ENCODE measurements at places on chromosomes 5 and 9.
A peak's percentile ranks its signal among the peaks of the same experiment; 100 is the strongest.

- no peak for DNase-seq
Measured at GRCh38 chr5:180329606-180330269, 23.4 kb downstream of the GFPT2 start.

- DNase-seq = no peak
Measured at GRCh38 chr5:169088028-169088725, 212.8 kb downstream of the SLIT3 start.

DNA sequence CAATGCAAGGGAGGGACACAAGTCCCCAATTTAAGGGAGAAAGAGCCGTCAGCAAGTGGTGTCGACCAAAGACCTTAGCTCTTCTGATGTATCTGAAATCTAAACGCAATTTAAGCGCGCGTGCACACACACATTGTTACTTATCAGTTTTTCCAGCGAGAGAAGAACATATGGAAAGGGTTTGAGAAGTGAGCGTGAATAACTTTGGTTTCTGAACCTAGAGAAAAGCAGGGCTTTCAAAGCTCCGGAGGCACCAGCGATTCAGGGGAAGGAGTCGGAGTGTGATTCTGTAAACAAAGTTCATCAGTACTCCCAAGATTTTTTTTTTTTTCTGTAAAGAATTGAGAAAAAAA, 191.8 kb downstream of the MEF2C start:
- DNase-seq = no peak

DNA sequence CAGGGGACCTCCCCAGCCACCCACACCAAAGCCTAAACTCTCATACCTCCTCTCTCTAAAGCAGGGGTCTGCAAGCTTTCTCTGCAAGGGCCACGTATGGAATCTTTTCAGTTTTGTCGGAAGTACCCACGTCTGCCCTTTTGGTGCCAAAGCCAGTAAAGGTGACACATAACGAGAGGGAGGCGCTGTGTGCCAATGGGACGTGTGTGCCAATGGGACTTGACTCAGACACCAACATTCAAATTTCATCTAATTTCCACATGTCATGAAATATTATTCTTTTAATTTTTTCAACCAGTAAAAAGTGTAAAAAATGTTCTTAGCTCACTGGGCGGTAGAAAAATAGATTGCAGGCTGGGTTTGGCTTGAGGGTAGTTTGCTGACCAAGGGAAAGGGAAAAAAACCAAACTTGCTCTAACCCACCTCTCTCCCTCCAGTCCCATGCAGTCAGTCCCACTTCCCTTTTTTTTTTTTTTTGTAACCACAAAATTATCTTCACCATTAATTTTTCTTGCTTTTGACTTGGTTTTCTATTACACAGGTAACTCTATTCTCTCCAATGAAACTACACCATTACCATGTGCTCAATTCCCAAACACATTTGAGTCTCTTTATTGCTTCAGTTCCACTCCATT, 25.5 kb downstream of the OR2V1 start:
- no peak for DNase-seq

DNA sequence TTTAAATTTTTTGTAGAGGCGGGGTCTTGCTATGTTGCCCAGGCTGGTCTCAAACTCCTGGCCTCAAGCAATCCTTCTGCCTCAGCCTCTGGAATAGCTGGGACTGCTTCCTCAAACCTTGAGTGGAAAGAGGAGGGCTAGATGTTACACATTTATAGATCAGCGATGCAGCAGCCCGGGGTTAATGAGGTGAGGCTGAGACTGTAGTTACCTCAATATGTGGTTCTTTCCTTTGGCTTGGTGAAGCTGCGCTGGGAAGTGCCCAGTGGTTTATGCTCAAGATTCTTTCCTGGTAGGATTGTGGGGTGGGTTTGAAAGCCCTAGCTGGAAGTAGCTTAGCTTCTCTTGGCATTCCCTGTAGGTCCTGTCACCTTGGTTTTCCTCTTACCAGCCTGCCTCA, 22.5 kb downstream of the ZNF618 start:
- no peak for DNase-seq

DNA sequence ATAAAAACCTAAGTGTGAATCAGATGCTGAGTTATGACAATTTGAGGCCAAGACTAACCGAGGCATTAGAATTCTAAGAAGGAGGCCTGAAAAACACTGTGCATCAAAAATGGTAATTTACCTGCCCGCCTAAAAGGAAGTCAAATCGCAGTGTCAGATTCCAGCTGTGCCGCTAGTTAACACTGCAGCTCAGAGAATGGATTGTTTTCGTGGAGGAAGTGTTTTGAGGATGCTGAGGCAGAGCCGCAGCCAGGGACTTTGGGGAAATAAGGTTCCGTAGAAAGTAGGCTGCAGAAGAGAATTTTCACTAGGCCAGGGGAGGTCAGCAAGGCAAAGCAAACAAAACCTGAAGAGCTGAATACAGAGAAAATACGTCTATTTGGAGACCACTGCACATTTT, 226.4 kb upstream of the ISL1 start:
- no peak for DNase-seq

GRCh38 chr5:79236362-79236969, 535 bp downstream of the JMY start:
- DNase-seq = peak; percentile 28

GRCh38 chr5:42361315-42361688, 61.9 kb upstream of the GHR start:
- DNase-seq = no peak

GRCh38 chr5:132225165-132226032, 2.3 kb downstream of the P4HA2 start:
- no peak for DNase-seq

GRCh38 chr5:131226899-131227298, 37.0 kb upstream of the CDC42SE2 start:
- no peak for DNase-seq

- no peak for DNase-seq
Measured at GRCh38 chr9:131031005-131031641, 22.1 kb downstream of the LAMC3 start.

DNA sequence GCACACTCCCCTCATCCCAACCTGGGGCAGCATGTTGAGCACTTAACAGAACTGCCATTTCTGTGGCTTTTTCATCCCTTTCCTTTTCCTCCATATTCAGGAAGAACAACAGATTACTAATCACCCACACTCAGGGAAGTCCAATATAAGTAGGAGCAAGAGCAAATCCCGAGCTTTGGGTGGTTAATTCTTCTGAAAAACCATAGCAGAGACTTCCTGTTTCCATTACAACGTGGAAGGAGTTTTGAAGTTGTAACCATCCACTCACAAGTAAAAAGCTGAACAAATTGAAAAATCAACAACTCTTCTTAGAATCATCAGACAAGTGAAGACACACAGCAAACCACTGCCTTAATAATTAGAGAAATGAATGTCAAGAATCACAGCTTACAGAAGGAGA, 8.2 kb downstream of the CTSL start:
- no peak for DNase-seq

DNA sequence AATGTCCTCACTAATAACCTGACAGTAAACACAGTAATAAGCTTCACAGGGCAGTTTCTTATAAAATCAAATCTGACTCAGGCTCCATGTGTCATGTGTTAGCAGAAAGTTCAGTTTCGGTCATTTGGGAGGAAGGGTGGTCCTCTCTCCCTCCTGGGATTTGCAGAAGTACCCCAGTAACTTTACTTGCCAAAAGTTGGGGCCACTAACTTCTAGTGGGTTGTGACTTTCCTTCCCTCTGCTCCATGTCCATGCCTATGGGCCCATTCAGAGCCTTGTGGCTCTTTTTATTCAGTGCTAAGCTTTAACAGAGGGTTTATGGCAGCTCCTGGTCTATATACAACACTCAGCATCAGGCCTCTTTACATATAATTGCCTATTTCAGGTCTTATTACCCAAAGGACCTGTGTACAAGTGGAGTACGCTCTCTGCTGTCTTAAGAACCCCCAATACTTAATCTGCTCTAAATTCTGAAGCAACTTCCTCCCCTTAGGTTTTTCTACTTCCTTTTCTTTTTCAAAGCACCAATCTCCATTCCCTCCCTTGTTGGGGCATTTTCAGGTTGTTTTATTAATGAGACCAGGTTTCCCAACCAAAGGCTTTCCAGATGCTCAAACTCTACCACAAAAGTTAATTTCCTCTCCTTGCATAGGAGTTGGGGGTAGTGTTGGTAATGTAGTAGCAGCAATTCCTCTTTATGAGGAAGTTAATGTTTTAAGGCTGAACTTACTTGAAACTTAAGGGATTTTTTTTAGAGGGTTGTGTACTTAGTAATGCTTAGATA, 107.7 kb downstream of the CCDC192 start:
- DNase-seq = no peak

DNA sequence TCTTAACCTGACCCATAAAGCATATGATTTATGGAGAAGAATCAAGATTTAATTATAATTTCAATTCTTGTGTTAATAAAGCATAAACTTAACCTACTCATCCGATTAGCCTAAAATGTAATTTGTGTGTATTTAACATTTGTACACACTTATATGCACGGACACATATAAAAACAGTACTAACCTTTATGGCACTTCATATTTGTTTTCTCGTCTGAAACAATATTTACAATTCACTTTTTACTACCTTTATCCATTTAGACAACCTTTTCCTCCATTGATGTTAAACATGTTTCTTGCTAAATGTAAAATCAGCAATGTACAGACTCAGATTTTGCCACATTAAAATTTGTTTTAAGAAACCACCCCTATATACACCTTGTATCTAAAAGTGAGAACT, 22.8 kb downstream of the MEGF10 start:
- no peak for DNase-seq

DNA sequence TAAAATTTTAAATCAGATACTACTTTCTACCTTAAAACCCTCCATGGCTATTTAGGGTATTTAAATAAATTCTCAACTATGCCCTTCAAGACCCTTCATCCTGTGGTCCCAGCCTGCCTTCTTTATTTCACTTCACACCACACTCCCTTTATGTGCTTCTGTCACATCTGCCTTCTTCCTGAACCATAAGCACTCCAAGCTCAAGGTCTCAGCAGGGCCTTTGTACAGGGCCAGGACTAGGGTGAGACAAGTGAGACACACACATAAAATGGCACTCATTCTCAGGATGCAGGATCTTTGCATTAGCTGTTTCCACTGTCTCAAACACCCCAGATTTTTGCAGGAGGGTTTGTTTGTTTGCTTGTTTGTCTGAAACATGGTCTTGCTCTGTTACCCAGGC, 7.6 kb downstream of the ITK start:
- DNase-seq = no peak

- DNase-seq = no peak
Measured at GRCh38 chr5:143374496-143375217, 28.8 kb downstream of the NR3C1 start.

- no peak for DNase-seq
Measured at GRCh38 chr9:2269778-2270177, 254.6 kb downstream of the SMARCA2 start.

DNA sequence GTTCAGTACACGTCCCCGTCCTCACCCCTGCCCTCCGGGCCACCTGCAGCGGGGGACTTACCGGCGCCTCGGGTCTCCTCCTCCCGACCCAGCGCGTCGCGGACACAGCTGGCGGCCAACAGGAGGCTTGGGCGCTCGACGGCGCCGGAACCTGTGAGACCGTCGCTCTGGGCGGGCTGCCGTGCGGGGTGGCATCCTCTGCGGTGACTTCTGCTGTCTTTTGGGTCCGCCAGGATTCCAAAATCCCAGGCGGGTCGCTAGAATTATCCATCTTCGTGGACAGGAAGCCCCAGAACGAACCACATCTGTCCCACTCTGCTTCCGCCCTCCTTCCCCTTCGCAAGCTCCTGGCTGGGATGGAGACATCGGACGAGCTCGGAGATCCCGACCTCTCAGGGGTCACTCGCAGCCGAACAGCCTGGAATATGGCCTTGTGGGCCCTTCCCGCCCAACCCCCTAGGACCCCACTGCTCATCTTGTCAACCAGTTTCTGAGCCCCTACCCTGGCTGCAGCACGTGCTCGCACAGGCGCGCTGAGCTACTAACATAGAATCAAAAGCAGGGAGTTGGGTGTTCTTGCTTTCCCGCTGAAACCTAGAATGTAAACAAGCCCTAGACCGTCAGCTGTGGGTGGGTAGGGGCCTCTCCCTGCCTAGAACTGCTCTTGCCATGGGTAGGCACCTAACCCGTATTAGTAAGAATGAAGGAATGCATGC, 947 bp upstream of the MARCHF3 start:
- DNase-seq = peak; percentile 17

DNA sequence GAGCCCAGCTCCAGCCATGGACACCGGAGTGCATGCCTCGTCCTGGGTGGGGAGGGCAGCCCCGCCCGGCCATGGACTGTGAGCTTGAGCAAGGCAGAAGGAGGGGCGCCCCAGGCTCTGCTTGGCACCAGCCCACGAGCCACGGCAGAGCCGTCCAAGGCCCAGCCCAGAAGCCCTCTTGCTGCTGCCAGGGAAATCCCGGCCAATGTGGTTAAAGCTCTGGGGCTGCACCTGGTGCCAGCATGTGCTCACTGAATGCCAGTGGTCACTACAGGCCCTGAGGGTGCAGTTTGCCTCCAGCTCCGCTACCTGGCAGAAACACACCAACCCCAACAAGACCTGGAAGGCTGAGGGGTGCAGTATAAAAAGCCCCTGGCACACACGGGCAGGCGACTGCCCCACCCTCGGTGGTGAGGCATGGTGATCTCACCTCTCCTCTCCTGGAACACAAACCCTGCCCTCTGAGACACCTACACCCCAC, 11.8 kb downstream of the BRD3 start:
- DNase-seq = no peak

- DNase-seq = no peak
Measured at GRCh38 chr5:74042959-74043358, 417.0 kb downstream of the ARHGEF28 start.

DNA sequence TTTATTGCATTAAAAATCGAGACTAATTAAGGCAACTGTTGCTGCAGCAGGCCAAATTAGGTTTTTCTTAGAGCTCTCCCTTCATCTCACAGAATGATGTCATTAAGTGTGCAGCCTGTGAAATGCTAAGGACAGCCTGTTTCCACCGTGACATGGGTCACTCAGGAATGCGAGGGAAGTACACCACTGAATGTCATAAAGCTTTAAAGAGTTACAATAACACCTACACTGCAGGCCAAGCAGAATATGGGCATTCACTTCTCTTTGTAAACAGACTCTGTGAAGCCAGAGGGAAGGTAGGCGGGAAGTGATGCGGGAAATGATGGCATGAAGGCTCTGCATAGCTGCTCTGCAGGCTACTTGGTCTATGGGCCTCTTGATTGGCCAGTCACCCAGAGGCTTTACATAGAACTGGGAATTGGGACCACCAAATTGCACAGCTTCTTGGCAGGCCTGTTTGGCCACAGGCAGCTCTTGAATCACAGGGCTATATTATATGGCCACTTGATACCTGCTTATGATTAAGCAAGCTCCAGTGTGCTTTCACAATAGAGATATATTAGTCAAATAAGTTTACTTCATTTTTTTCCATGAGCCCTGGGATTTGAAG, 28.4 kb upstream of the AOPEP start:
- DNase-seq = no peak

DNA sequence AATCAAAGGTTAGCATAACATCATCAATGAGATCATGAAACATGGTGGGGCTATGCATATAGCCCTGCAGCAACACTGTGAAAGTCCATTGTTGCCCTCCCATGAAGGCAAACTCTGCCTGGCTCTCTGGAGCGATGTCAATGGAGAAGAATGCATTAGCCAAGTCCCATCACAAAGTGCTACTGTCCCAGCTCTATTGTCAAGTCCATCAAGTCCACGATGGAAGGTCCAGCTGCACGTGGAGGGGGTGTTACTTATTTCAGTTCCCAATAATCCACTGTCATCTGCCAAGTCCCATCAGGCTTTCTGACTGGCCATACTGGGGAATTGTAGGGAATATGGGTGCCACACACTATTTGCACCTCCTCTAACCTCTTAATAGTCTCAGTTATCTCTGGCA, 10.8 kb downstream of the DMAC1 start:
- DNase-seq = no peak

All from common myeloid progenitor, CD34-positive (primary cell).